ENCODE measurements at places on chromosomes 6 and 20.

GRCh38 chr6:43331470-43331869, 22.8 kb upstream of the CRIP3 start:
- no peak for DNase-seq

DNA sequence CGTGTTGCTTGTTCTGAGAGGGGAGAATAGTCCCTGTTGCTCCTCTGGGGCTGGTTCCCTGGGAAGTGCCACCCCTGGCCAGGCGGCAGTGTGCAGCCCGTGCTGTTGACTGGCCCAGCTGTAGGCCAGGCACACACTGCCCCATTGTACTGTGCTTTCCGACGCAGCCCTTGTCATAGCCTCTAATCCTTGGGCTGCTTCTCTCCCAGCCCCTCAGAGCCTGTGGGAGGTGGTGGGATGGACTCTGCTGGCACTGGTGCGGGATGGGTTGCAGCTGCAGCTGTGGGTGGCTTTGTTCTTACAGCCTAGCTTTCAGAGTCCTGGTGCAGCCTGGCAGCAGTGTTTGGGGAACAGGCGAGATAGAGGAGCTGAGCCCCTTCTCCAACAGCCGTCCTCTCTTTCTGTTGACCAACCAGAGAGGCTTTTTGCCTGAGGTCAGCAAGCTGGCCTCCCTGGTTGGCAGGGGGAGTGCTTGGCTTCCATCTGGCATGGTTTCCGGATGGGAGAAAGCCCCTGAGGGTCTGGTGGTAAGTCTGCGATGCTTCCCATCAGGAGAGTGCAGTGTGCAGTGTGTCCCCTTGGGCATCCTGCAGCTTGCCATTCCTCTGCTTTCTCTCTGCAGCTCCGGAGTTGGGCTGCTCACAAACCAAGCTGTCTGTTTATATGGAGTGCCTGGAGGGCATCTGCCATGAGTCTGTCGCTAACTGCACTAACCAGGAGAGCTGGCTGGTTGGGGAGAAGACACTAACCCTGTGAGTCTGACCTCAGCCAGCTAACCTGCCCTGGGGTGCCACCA, 12.1 kb downstream of the TJAP1 start:
- no peak for DNase-seq

GRCh38 chr6:117607511-117607910, 5.2 kb upstream of the GOPC start:
- no peak for DNase-seq

GRCh38 chr6:10583509-10583901, 62.4 kb downstream of the GCNT2 start:
- peak; percentile 51 for DNase-seq

- DNase-seq = no peak
Measured at GRCh38 chr6:122712448-122713137, 66.9 kb upstream of the FABP7 start.

- no peak for DNase-seq
Measured at GRCh38 chr6:152110886-152111820, 303.7 kb downstream of the ESR1 start.

DNA sequence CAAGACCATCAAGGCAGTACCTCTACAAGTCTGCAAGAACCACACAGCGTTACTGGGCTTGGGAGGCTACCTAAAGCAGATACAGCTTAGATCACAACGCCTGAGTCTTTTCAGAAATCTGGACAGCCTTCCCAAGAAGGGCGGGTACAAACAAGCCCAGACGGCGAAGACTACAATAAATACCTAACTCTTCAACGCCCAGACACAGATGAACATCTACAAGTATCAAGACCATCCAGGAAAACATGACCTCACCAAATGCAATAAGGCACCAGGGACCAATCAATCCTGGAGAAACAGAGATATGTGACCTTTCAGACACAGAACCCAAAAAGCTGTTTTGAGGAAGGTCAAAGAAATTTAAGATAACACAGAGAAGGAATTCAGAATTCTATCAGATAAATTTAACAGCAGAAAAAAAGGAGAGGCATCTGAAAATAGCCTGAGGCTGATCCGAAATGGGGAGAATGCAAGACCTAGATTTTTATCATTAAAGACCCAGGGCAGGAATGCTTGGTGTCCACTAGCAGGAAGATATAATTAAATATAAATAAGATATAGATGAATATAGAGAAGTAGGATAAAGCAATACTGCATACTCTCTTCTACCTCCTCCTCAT, 131.7 kb upstream of the COL21A1 start:
- DNase-seq = no peak
